Left renal cortex interstitium (tissue), 4 donors: ENCODE measurements at places on chromosomes 13 and 19.

GRCh38 chr13:95516021-95516420 is 36.5 kb upstream of the CLDN10 start:
- no peak for DNase-seq

DNA sequence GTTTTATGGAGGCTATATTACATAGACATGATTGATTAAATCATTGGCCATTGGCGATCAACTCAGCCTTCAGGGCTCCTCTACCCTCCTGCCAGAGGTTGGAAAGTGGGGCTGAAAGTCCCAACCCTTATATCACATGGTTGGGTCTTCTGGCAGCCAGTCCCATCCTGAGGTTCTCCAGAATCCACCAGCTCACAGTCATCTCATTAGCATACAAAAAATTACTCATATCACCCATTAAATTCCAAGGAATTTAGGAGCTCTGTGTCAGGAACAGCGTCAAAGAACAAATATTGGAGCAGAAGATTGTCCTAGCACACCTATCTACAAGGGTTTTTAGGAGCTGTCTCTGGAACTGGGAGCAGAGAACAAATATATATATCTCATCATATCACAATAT is 39.4 kb upstream of the FARP1 start:
- no peak for DNase-seq

- no peak for DNase-seq
Observed at GRCh38 chr19:15199661-15200552, 888 bp downstream of the NOTCH3 start.

DNA sequence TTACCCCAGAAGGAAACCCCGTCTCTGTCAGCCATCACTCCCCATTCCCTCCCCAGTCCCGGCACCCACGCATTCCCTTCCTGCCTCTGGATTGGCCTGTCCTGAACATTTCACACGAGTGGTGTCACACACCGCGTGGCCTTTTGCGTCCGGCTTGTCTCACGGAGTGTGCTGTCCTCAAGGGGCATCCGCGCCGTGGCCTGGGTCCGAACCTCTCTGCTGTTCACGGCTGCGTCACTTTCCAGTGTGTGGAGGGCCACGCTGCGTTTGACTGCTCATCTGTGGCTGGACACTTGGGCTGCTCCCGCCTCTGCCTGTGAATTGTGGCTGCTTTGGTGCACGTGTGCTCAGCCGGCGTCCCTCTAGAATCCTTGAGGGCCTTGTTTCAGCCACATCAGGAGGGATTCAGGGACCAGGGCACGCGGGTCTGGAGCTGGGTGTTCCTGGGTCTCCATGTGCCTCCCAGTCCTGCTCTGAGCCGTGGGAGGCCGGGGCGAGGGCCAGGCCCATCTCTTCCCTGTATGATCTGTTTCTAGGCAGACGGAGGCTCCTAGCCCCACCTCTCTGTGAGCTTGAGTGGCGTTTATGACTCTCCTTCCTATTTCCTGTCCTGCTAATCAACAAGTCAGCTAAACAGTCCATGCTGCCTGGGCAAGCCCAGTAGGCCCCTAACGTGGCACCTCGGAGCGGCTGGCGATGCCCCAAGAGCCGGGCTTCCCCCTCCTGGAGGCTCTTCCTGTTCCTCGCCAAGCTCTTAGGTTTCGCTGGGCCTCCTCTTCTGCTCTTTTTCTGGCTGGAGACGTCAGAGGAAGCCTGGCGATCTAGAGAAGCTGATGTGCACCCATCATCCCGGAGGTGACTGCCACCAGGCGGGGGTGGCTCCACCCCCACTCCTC is 8.1 kb downstream of the STK11 start:
- DNase-seq: no peak

- DNase-seq: no peak
Observed at GRCh38 chr19:50178859-50179537, 15.9 kb upstream of the IZUMO2 start.

DNA sequence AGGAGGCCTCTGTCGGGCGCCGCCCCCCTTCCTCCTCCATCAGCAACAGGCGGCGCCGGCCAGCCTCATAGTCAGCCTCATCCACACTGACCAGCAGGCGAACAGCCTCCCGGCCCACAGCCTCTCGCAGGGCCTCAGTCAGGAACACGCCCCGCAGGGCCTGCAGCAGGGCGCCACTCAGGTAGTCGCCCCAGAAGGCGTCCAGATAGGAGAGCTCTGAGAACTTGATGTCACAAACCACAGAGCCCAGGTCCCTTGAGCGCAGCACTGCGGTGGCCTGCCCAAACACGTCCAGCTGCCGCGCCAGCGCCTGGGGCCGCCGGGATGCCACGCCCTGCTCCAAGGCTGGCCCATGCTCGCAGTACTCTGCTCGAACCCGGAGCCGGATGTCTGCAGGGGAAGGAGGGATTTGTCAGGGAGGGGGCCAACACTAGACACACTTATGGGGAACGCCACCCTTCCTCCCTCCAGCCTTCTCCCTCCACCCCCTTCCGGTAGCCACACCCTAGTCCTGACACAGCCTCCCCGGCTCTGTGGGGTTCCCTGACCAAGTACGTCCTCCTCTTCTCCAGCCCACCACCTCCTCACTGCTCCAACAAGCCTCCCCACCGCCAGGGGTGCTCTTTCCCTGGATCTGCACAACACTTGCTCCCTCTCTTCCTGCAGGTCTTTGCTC is 17.9 kb downstream of the DEDD2 start:
- no peak for DNase-seq

DNA sequence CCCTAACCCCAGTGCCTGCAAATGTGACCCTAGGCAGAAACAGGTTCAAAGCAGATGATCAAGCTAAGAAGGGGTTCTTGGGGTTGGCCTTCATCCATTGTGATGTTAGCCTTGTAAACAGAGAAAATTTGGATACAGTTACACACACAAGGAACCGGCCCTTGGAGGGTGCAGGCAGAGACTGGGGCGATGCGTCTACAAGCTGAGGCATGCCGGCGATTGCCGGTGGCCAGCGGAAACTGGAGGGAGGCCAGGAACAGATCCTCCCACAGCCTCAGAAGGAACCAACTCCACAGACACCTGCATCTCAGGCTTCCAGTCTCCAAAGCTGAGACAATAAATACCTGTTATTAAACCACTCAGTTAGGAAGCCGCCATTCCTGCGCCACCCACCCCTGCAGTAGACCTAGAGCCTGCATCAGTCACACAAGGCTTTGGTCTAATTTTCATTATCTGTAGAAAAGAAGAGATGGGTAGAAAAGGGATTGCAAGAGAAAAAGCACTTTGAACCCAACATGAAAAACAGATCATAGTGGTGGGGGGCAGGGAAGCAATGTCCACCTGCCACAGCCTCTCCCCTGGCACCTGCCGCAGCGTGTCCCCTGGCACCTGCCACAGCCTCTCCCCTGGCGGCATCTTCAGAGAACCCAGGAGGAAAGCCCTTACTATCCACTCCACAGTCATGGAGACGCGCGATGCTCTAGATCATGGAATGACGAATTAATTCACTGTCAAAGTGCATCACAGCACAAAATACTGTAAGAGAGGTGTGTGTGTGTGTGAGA is 119.7 kb upstream of the SOX1 start:
- DNase-seq: no peak
